ENCODE measurements at places on chromosomes 1 and 21.

DNA sequence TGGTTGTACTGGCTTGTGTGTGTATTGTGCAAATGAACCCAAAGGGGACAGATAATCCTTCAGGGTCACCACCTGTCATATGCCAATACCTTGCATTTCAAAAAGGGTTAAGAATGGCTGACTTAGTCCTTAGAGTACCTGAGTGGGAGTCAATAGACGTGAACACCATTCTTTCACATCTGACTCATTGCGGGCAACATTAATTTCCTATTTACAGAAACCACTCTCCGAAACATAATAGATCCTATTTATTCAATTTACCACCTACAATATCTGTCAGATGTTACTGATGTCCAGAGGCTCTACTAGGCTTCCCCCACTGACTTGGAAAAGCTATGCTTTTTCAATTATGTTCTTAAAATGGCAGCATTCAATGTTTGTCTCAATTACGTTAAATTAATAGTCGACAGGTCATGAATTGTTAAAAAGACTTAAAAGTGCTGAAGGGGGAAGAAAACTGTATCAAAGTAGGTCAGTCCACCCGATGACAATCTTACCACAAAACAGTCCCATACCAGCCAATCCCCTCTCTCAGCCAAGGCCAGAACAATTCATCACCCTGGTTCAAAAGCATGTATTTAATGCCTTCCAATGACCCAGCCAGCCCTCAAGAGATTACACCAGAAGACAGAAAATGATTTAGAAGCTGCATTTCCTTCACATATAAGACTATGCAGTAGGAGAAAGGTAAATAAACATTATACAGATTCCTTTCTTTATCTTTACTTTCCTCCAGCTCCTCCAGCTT, 48.6 kb upstream of the PLA2G2C start:
- DNase-seq: no peak

DNA sequence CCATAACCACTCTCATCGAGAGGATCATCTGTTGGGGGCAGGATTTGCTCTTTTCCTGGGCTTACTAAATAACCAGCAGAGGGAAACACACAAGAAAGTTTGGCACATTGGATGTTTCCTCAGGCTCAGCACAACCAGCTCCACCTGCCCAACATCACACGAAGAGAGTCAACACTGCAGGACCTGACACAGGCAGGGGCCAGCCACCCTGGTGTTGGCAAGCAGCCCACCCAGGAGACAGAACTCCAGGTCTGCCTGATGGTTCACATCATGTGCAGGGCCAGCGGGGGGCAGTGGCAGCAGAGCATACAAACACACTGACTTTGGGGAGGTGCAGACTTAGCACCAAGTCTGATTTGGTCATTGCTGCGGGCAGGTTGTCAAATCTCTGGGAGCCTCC, 182.3 kb upstream of the GALNT2 start:
- DNase-seq: no peak

GRCh38 chr21:38983560-38983959, 177.8 kb downstream of the ETS2 start:
- DNase-seq: no peak

- DNase-seq: no peak
These were observed 391.1 kb downstream of the PLPP3 start for GRCh38 chr1:56188221-56188620.

DNA sequence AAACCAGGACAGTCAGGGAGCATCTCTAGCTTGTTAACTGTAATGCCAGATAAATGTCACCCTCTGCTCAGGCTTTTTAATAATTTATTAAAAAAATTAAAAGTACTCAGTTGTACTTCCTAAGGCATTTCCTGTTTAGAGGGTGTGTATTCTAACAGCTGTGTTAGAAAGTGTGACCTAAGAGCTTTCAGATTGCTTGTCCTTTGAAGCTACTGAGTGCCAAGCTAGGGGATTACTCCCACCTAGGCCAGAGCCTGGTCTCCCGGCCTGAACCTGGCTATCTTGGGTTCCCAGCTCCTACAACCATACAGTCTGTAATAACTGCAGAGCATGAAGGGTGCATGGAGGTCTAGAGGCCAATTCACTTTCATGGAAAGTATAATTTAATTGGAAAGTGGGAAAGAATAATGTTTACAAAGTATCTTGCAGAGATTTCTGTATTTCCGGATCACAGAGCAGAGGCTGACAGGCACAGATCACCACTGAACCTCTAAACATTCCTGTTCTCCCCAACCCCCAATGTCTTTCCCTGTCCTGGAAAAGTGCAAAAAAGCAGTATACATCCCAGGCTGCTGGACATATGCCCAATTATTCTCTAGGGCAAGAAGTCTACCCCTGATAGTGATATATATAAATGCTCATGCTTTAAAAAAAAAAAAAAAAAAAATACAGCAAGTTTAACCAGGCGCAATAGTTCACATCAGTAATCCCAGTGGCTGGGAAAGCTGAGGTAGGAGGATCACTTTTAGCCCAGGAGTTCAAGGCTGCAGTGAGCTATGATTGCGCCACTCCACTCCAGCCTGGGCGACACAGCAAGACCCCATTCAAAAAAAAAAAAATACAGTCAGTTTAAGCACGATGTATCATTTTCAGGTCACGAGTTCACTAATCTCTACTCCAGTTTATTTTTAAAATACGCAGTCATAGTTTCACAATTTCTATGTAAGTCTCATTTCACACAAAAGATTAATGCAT, 36.7 kb upstream of the RAP1A start:
- no peak for DNase-seq

- no peak for DNase-seq
These were observed 27.8 kb downstream of the FOXD2 start for GRCh38 chr1:47465605-47466004.

- no peak for DNase-seq
These were observed 8.3 kb upstream of the LRP8 start for GRCh38 chr1:53336146-53336545.

DNA sequence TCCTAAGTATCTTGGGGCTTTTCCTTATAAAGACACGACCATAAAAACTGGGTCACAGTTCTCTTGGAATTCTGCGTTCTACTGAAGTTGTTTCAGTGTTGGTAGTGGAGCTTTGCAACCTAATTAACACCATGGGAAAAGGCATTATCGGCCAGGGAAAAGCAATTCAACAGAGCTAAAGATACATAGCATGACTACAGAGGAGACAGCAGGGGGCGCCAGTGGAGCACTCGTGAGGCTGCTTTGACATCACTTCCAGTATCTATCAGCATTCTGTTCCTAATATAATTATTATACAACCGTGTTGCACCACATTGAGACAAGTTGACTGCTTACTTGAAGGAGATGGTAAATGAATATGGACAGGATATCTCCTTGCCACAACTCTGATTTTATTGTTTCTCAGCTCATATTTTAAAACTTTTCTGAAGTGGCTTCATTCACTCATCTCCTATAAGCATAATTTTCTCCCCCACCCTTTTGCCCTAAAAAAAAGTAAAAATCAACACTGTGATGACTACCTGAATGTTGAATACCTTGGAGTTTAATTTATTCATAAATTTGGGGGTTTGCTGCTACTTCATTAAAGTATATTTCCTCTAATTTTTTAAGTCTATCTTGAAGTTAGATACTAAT, 39.4 kb downstream of the ZP4 start:
- DNase-seq: peak; percentile 53

- DNase-seq: no peak
These were observed 114.3 kb upstream of the RUNX1 start for GRCh38 chr21:35163411-35163810.

DNA sequence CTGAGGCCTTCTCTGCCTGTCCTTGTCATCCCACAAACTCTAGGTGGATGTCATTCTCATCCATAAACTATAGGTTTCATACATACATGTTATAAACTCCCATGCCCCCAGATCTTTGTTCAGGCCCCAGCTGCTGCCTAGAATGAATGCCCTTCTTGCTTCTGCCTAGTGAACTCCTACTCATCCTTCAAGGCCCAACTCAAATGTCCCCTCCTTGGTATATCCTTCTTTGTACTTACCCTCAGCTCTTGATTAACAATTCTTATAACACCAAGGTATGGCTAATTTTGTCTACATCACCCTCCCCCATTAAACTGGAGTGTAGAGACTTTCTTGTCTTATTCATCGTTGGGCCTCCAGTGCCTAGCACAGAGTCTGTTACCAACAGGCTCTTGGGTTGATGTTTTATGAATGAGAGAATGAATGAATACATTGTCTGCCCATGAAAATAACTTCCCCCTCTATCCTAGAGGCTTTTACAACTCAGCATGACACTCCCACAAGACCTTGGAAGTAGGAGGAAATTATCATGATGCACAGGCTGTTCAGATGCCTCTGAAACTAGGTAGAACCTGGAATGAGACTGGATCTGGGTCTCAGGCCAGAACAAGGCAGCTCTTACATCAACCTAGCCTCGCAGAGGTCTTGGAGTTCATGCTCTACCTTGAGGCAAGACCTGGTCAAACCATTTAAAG, 26.9 kb downstream of the EPHB2 start:
- DNase-seq: no peak

- DNase-seq: no peak
These were observed 6.6 kb upstream of the SLFNL1 start for GRCh38 chr1:41028034-41028642.

DNA sequence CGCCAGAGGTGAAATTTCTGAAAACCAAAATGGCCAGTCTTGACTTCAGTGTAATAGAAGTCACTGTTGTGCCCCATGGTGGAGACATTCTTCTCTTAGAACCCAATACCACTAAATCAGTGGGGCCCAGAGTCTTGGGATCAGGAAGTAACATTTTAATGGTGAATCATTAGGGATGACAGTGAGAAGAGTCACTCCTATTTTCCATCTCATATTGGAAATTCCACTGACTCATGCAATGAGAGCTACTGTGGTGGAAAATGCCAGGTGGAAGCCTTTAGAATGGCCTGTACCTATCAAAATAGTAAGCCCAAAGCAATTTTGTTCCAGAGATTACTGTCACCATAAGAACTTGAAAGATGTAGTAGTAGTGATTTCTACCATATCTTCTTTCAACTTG, 20.6 kb upstream of the PPM1J start:
- DNase-seq: peak; percentile 16

DNA sequence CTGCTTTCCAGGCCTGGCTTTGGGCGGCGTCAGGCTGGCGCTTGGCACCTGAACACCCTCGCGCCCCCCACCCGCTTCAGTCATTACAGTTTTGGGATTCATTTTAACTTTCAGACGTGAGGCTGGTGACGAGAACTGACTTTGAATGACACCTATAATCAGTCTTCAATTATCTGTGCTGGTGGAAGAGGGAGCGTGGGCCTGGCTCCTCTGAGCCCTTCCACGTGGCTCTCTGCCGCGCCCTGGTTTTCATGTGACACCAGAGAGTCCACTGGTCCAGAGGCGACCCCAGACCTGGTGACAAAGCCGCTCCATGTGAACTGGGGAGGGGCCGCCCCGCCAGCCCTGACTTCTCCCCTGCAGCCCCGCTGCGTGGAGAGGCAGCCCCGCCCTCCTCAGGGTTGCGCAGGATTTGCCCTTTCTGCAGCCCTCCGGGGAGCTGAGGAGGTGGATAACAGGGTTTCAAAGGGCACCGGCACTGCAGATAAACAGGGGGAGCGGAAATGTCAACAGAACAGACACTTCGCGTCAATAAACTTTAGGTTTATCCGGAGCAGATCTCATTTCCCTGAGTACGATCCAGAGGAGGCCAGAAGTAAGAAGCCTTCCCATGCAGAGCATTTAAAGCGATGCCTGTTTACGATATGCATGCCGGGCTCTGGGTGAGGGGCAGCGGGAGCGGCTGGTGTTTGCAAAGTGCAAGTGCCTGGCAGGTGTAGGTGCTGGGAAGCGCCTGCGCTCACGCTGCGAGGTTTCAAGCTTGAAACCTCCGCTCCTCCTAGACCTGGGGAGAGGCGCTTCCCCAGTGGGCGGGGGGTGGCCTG, 56.4 kb downstream of the AJAP1 start:
- DNase-seq: no peak

DNA sequence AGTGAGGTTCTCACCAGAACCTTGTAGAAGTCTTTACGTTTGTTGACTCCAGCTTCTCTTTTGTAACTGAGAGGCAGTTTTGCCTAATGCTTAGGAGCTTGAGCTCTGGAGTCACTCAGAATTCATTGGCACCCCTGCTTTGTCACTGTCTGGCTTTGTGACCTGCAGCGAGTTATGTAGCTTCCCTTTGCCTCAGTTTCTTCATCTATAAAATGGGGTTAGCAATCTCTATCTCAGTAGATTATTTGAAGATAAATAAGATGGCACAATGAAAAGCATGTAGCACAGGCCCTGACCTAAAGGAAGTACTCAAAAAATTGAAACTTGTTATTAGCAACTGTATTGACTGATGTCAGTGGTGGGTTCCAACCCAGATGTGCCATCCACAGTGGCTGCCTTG, 8.1 kb downstream of the DHDDS start:
- DNase-seq: no peak

DNA sequence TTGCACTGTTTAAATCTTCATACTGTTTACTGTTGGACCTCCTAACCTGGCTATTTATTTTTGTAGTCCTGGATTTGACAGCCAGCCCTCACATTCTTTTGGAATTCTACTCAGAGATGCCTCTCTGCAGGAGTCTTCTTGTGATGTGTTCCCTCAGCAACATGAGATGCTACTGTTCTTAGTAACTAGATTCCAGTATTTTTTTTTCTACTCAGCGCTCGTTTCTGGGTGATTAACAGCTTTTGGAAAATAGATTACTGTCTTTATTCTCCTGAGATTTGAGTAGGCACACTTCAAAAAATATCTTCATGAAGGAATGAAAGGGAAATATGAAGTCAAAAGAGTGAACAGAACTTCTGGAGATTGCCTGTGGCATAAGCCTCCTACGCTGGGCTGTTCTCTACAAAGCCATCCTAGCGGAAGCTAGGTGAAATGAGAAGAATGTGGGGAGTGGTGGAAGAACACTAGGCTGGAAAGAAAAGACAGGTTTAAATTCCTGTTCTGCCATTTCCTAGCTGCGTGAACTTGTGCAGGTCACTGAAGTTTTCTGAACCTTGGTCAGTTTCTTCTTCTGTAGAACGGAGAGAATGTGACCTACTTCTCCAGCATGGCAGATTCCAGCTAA, 75.9 kb downstream of the LRRC8C start:
- DNase-seq: no peak

- peak; percentile 72 for DNase-seq
These were observed 60.2 kb upstream of the CFAP126 start for GRCh38 chr1:161427733-161428516.

- DNase-seq: no peak
These were observed 421.0 kb downstream of the MRPL39 start for GRCh38 chr21:25186273-25186672.

- no peak for DNase-seq
These were observed 170.3 kb downstream of the ZC3H11B start for GRCh38 chr1:219442611-219443061.

- no peak for DNase-seq
These were observed 4.6 kb downstream of the LMX1A start for GRCh38 chr1:165351863-165352441.
